ENCODE measurements at places on chromosomes 6 and 20.

DNA sequence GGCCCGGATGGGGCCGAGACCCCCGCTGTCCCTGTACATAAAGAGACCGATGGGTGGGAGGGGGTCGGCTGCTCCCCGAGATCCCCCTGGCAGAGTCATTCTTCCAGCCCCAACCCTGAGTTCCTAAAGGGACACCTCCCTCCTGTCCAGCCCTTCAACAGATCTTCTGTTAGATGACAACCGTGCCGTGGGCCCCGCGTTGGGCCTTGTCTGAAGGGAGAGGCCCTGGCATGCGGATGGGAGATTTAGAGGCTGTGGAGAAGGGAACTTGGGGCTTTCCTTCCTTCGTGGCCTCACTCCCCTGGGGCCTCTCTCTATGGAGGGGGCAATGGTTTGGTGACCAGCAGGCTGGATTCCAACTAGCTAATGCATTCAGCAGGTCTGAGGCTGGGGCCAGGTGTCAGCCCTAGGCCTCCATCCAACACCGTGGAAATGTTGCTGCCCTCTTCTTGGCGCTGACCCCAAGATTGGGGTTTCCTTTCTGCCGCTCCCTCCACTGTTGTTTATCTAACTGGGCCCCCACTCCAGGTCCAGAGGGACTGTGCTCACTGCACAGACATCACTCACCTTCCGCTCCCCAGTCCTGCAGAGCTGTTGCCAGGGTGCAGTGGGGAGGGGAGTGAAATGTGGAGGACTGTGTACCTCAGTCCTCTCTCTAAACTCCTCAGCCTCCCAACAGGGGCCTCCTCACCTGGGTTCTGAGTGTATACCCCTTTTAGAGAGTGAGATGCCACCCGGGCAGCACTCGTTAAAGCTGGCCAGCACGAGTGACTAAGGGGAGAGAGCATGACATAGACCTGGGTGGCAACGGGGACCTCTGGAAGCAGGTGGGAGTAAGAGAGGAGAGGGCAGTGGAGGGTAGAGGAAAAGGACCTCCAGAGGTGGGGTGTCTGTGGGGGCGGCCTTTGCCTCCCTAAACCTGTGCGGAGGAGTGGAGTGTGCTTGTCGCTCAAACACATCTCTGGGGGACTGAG, 6.7 kb downstream of the TMEM151B start:
- no peak for DNase-seq

- no peak for DNase-seq
Observed at GRCh38 chr6:139686308-139686707, 311.9 kb upstream of the CITED2 start.

- no peak for DNase-seq
Observed at GRCh38 chr6:13429406-13429753, 58.0 kb downstream of the GFOD1 start.

- no peak for DNase-seq
Observed at GRCh38 chr6:4516206-4516605, 260.0 kb upstream of the CDYL start.

GRCh38 chr20:36796875-36797274, 23.3 kb upstream of the DSN1 start:
- DNase-seq = no peak

GRCh38 chr20:36969478-36970186, 18.1 kb upstream of the SAMHD1 start:
- DNase-seq = no peak

GRCh38 chr6:131116755-131117360, 18.4 kb upstream of the AKAP7 start:
- DNase-seq = no peak

DNA sequence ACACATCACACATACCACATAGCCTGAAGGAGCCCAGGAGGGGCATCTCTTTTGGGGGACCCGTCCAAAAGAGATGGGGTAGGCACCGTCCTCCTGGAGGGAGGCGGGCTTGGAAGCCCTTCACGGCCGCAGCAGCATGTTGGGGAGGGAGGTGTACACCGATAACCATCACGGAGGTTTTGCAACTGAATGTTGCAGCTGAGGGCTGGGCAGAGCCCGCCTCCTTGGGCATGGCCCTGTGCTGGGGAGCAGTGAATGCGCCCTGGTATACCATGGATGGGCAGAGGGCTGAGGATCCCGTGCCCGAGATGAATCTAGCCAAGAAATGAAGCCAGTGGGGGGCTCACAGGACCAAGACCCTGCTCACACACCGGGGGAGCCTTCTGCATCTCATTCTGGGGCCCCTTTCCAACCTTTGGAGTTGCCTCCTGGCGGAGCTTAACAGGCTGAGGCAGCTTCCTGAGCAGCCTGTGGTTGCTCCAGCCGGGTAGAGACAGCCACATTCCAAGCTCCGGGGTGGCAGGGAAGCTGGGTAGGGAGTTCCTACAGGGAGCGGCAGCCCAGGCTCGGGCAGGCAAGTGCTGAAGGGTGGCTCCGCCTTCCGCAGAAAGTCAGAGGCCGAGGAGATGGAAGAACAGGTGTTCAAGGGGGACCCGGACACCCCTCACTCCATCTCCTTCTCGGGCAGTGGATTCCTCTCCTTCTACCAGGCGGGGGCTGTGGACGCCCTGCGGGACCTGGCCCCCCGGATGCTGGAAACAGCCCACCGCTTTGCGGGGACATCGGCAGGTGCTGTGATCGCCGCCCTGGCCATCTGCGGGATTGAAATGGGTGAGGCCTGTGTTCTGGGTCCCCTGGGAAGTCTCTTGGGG, at the start of gene PNPLA1:
PNPLA1 (plus strand) TSS at position 227 of the 872 bp plus-strand sequence; CDS start at position 627, 400 bp downstream.
- no peak for DNase-seq

DNA sequence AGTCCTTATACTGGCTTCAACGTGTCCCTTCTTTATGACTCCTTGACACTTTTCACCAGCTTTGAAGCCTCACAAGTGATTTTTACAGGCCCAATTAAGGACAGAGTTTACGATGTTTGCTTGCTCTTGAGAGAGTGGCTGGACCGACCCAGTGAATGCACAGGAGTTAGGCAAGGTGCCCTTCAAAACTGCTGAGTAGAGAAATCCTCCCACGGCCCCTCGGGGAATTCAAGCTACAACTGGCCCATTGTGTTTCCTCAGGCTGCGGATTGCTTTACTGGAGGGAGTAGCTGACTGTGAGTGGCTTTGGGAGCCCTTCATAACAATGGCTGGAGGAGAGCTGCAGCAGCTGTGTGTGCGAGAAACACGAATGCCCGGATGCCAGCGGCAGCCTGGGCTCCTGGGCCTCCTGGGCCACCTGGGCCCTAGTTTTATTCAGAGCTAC, 50.0 kb downstream of the SGK1 start:
- no peak for DNase-seq

DNA sequence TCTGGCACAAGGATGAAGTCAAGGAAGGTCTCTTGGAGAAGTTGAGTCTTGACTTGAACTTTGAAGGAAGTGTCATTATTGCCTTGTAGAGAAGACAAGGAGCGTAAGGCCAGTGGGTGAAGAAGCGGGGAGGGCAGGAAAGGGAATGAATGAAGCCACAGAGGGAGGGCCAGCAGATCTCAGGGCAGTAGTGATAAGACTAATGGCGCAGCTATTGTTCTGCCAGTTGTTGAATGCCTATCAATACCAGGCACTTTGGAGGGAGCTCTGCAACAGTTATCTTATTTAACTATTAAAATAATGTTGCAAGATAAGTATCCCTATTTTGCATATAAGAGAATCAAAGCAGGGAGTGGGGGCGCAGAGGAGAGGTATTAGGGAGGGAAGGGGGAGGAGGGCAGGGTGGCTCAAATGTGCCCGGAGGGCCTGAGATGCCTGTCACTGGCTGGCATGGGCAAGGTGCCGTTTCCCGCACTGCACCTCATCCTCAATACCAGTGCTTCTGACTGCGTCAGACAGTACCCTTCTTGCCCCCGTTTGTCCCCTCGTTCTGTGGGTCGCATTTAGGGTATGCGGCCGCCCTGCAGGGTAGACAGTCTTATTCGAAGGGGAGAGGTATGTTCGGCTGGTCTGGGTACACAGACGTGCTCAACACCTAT, 109.8 kb downstream of the ZDHHC14 start:
- DNase-seq = no peak

DNA sequence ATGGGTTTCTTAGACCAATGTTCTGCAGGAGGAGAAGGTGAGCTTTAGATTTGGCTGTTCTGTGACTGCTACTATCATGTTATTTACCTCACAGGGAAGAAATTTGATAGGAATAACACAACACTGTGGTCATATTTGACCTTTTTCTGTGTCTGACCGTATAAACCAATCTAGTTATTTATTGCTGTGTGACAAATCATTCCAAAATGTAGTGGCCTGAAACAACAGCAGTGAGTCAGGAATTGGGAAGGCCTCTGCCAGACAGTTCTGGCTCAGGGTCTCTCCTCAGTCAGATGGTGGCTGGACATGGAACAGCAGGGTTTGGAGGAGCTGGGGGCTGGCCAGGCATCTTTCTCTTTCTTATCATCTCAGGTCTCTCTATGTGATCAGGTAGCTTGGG, 33.0 kb downstream of the RIPOR2 start:
- DNase-seq = no peak

DNA sequence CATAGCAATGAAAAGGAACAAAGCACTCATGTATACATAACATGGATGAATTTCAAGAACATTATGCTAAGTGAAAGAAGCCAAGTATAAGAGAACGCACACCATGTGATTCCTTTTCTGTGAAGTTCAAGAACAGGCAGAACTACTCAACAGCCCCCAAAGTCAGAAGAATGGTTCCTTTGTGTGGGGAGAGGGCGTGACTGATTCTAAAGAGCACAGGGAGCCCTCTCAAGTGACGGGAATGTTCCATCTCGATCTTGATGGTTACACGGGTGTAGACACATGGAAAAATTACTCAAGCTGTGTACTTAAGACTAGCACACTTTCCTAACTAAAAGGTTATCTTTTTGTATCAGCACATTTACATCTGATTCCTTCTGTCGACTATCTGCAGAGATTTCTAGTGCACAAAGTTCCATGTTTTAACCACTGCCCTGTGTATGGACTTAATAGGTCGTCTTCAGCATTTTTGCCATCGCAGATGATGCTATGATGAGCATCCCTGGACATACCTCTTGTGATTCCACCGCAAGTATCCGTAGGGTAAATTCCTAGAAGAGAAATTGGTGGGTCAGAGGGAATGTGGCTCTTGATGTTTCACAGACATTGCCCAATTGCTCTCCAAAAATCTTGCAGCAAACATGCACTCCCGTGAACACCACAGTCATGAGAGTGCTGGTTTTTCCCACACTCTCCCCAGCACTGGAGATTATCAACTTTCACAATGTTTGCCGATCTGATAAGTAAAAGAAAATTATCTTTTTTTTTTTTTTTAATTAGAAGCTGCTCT, 279.3 kb downstream of the BMP7 start:
- DNase-seq = no peak

GRCh38 chr6:128919412-128920180, 36.7 kb downstream of the LAMA2 start:
- DNase-seq = no peak
